Mammary epithelial cell (primary cell): ENCODE measurements at places on chromosomes 11 and 22. TPM values are rescaled to one million over a fixed set of nuclear protein-coding genes. Genes with fewer than 3 reads are reported as not detected.
A peak's percentile ranks its signal among the peaks of the same experiment; 100 is the strongest.

DNA sequence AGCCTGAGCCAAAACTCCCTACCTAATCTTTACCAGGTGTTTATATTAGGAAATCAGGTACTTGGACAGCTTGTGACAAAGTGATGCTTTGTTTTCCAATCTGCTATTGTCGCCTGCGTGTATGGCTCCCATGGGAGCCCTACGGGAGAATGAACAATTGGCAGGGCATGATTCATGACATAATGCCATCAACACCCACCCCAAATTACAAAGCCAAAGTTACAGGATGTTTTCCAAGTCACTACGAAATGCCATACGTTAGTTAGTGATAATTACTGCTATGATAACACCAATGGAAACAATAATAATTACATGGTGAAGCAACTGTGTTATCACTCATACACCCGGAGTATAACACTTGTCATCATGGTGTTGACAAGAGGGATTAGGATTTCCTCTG lies 226.4 kb downstream of the FAM181B start:
- DNase-seq = no peak

The OR51B4 gene
- polyA plus RNA-seq = not detected

DNA sequence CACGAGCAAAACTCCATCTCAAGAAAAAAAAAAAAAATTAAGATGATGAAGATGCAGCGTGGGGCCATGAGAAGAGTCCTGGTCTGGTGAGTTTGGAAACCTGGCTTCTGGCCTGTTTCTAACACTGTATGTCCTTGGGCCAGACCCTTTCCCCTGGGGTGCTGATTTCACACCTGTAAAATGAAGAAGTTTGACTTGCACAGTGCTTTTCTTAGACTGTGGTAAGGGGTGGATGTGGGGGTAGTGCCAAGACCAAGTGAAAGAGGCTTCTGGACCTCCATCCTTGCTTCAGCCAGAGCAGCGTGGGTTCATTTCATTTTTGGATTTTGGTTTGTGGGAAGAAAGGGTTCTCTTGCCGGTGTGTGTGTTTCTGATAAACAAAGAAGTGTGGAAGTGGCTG lies 42.1 kb downstream of the PTPRJ start:
- no peak for DNase-seq

- no peak for DNase-seq
Observed at GRCh38 chr11:2997406-2997805, 5.3 kb upstream of the NAP1L4 start.

The OR8H3 gene
- not detected for polyA plus RNA-seq

GRCh38 chr11:131759140-131759539 lies 388.7 kb downstream of the NTM start:
- no peak for DNase-seq

GRCh38 chr11:69538854-69539253 lies 57.4 kb downstream of the LINC01488 start:
- DNase-seq = no peak

DNA sequence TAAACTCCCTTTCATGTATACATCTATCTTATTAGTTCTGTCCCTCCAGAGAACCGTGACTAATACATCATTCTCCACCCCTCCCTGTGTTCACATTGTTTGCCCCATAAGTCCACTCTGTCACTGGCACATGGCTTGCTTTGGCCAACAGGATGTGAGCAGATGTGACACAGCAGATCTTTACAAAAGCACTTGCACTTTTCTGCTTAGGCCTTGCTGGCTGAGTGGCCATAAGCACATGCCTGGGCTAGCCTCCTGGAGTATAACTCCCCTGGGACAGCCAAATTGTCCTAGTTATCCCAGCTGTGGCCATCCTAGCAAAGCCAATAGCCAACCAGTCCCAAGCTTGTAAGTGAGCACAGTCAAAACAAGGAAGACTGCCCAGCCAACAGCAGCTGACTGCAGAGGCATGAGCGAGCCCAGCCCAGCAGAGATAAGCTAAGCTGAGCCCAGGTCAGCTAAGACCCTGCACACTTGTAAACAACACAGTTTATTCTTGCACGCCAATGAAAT lies 9.7 kb upstream of the RCN1 start:
- DNase-seq = peak; percentile 71

The OR2AG2 gene
- 0.31 TPM for polyA plus RNA-seq

The UBQLN3 gene
- not detected for polyA plus RNA-seq

GRCh38 chr22:50260801-50261614 lies 475 bp downstream of the MAPK12 start:
- DNase-seq = peak; percentile 59

DNA sequence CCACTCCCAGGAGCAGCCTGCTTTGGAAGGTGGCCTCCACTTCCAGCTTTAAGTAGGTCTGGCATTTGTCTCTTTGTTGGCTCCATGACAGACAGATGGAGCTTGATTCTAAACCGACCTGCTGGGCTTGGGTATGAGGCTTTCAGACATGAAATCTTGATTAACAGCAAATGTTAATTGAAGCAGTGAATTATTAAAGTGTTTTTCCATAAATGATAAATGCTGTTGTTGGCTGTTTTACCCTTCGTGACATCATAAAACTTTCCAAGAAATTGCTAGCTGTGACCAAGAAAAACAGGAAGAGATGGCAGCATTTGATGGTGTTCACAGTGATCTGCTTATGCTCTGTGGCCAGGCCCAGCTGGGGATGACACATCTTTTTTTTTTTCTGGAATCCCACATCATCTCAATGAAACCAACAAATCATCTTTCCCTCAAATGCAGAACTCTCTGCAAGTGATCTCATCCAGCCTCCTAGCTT lies 66.1 kb downstream of the RBMXL2 start:
- DNase-seq = peak; percentile 1

- DNase-seq = peak; percentile 6
Observed at GRCh38 chr11:121534131-121535093, 81.6 kb upstream of the SORL1-AS1 start.

The ASCL2 gene
- polyA plus RNA-seq = 0.05 TPM
